Mammary microvascular endothelial cell (primary cell): ENCODE measurements at places on chromosomes 4 and X. TPM values are rescaled to one million over a fixed set of nuclear protein-coding genes. Genes with fewer than 3 reads are reported as not detected.

Gene TMEM164
- total RNA-seq, result 13.4 and 20.4 TPM in 2 replicates

Gene DOK7
- not detected in 2 replicates for total RNA-seq

Gene MAGEA12
- total RNA-seq, result not detected in 2 replicates

Gene CNKSR2
- not detected in 2 replicates for total RNA-seq

Gene PLAC8
- 1.5 and 2.1 TPM in 2 replicates for total RNA-seq

Gene DRD5
- not detected in 2 replicates for total RNA-seq

Gene GABRE
- total RNA-seq, result 1.7 and 2.4 TPM in 2 replicates

Gene UBL4A
- total RNA-seq, result 45.2 and 53.7 TPM in 2 replicates

Gene WFS1
- 39.7 and 46.7 TPM in 2 replicates for total RNA-seq

Gene KDR
- 180 and 183 TPM in 2 replicates for total RNA-seq

Gene NOX1
- total RNA-seq, result not detected in 2 replicates

Gene AFM
- not detected in 2 replicates for total RNA-seq

Gene FAM9C
- not detected in 2 replicates for total RNA-seq

Gene XAGE5
- not detected in 2 replicates for total RNA-seq

Gene SRPX
- 164 and 174 TPM in 2 replicates for total RNA-seq

Gene BMP2K
- total RNA-seq, result 31.0 and 33.9 TPM in 2 replicates

Gene GPR119
- total RNA-seq, result not detected in 2 replicates

Gene MAGEA8
- total RNA-seq, result not detected in 2 replicates

Gene P2RY8
- total RNA-seq, result 0.67 and 1.7 TPM in 2 replicates

Gene TBX22
- total RNA-seq, result not detected in 2 replicates

Gene PFKFB1
- total RNA-seq, result not detected in 2 replicates

Gene RHOH
- 1.1 and 3.3 TPM in 2 replicates for total RNA-seq

Gene FAM9B
- not detected in 2 replicates for total RNA-seq

Gene CYLC1
- not detected in 2 replicates for total RNA-seq

Gene PHEX
- 0.34 and 0.40 TPM in 2 replicates for total RNA-seq

Gene PDGFRA
- 0.13 and 0.30 TPM in 2 replicates for total RNA-seq

Gene MAGEB6
- total RNA-seq, result not detected in 2 replicates

Gene TBL1X
- total RNA-seq, result 11.8 and 16.4 TPM in 2 replicates

Gene PPEF2
- not detected in 2 replicates for total RNA-seq

Gene SYTL4
- total RNA-seq, result 14.5 and 14.8 TPM in 2 replicates

Gene LPAR4
- 0.30 and 0.33 TPM in 2 replicates for total RNA-seq

Gene NLRP2B
- not detected in 2 replicates for total RNA-seq

Gene DMP1
- total RNA-seq, result not detected in 2 replicates

Gene NUDT11
- 0.59 and 1.1 TPM in 2 replicates for total RNA-seq

Gene HEPH
- total RNA-seq, result 0.20 and 1.5 TPM in 2 replicates

Gene CXCL8
- 247 and 254 TPM in 2 replicates for total RNA-seq

Gene PRRG3
- not detected in 2 replicates for total RNA-seq

Gene SLC10A3
- total RNA-seq, result 35.6 and 40.2 TPM in 2 replicates

Gene PTTG2
- total RNA-seq, result not detected in 2 replicates

Gene UGT2A1
- not detected in 2 replicates for total RNA-seq

Gene SRPX2
- 29.4 and 35.0 TPM in 2 replicates for total RNA-seq

Gene ACTRT1
- total RNA-seq, result not detected in 2 replicates

Gene STATH
- not detected in 2 replicates for total RNA-seq

Gene CITED1
- total RNA-seq, result not detected in 2 replicates

Gene NLGN4X
- 0.13 and 0.20 TPM in 2 replicates for total RNA-seq
